Fibroblast of the aortic adventitia (primary cell): ENCODE measurements at places on chromosomes 3 and 15.
A peak's percentile ranks its signal among the peaks of the same experiment; 100 is the strongest.

DNA sequence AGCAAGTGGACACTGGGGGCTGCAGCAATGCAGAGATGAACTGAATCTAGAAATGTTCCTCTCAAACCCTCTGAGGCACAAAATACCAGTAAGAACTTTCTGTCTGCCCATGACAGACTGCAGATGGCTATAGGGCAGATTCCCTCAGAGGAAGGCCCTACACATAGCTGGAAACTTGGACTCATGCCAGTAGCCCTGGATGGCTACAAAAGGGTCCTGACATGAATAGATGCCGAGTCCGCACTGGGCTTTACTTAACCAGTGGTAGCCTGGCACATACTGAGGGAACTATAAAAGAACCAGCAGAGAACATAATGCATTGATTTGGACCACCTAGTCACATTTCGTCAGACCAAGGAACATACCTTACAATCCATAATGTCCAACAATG, 66.7 kb downstream of the C3orf80 start:
- no peak for DNase-seq

DNA sequence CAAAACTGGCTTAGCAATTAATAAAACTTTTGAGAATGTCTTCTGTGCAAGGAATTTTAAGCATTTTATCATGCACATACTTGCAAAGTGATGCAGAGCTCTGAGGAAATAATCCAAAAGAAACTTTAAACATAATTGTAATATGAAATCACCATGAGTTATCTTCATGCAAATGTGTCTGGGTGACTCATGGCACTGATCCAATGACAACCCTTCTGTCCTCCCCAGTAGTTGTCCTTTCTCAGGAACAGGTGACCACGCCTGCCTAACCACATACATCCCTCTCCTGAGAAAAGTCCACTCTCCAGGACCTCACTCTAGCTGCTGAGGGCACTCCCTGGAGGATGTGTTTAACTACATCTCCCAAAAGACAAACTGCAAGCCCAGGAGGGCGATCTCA, 530.6 kb upstream of the IL12A start:
- peak; percentile 89 for DNase-seq

DNA sequence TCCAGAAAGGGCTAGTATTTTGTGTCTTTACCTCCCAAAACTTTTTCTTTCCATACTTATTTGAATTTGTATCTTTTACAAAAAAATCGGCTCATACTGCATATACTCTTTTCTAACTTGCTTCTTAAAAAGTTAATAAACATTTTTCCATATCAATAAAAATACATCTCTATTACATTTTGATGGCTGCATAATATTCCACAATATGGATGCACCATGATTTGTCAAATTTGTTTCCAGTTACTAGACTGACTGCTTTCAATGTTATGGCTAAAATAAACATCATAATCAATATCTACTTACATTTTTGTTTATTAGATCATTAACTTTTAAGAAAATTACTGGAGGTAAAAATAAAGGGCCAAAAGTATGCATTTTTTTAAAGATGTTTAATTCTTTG, 121.7 kb downstream of the MEIS2 start:
- no peak for DNase-seq

- DNase-seq: peak; percentile 23
Measured at GRCh38 chr15:95715116-95715903, 615.2 kb upstream of the NR2F2 start.

DNA sequence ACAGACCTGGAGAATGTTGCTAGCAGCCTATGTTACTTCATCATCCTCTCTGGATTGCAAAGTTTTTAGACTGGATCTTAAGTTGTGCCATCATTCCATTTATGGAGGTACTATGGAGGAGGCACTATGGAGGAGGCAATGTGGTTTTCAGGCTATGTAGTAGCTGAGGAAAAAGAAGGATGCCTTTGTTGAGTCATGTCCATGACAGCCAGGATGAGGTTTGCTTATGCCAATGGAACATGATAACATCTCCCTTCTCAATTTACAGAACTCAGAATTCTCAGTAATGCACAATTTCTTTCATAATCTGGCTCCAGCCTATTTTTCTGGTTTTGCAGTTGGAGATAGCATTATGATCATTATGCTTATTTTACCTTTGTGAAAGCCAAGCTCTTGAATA, 65.9 kb upstream of the TMEM108 start:
- no peak for DNase-seq

DNA sequence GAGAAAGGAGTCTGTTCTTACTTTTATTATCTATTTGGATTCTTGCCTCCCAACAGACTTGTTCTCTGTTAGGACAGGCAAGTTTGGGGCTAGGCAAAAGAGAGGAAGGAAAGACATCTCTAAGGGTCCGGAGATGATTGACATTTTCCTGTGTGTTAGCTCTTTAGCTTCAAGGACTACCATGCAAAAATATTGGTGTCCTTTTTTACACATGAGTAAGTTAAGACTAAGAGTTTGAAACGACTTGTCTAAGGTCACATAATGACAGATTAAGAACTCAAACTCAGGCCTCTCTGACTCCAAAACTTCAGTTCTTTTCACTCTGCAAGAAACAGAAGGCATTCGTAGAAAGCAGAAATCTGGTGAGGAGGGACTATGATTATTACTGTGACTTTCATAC, 5.9 kb downstream of the LMCD1 start:
- DNase-seq: no peak

- DNase-seq: no peak
Measured at GRCh38 chr3:9743548-9743947, 6.2 kb upstream of the OGG1 start.

DNA sequence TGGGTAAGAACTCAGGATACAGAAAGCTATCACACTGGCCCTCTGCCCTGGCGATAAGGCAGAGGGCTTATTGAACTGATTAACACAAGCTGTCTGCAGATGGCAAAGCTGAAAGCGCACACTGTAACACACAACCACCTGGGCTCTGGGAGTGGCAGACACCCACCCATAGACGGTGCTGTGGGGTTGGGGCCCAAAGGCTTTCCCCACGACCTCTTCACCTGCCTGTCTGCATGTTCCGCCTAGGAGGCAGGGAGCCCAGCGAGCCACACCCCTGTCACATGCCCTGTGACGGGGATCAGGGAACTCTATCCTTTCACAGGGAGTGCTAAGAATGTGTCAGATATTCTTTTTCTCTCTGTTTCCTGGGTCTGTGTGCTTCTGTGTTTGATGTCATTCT, 12.1 kb upstream of the TFG start:
- DNase-seq: no peak

DNA sequence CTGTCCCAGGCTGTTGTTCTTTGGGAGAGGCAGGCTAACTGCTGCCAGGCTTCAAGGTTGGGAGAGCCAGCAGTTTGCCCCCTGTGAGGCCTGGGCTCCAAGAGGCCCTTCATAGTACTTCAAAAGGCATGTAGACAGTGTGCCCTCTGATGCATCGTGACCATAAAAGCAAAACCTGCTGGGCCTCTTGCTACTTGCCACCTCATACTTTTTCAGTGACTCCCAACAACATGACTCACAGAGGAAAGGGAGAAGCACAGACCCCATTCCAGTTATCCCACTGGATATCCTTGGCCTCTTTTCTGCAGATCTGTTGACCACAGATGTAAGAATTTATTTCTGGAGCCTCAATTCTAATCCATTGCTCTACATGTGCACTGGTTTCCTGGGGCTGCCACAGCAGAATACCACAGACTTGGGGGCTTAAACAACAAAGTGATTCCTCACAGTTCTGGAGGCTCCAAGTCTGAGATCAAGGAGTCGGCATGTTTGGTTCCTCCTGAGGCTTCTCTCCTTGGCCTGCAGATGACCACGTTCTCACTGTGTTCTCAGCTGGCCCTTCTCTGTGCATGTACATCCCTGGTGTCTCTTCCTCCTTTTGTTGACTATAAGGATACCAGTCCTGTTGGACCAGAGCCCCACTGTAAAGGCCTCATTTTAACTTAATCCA, 8.9 kb upstream of the NSMCE3 start:
- DNase-seq: peak; percentile 75

DNA sequence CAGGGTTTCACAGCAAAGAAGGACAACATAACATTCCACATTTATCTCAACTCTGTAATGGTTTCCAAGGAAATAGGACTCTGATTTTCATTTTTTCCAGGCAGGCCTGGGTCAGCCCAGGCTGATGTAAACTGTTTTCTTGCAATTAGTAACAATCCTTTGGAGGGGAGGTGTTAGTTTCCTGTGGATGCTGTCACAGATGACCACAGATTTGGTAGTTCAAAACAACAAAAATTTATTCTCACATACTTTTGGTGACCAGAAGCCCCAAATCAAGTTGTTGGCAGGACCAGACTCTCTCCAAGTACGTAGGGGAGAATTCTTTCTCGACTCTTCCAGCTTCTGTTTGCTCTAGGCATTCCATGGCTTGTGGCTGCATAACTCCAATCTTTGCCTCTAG, 88.0 kb downstream of the EDEM1 start:
- peak; percentile 4 for DNase-seq

- no peak for DNase-seq
Measured at GRCh38 chr15:67548862-67549651, 6.6 kb downstream of the MAP2K5 start.

DNA sequence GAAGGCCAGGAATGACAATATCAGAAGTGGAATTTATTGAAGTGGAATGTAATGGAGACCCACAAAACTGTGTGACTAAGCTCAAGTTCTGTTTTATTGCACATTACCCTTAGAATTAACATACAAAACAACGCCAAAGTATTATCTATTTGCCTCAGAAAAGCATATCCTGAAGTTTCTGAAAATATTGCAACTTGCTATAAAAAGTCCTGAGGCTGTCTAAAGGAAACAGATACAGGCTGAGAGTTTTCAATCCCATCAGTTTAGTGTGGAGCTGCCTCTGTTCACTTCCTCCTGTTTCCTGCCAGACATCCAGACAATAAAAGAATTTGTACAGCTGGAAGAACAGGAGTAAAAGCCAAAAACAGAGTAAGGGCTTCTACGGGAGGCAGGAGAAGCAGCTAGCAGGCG, 108.8 kb downstream of the FBN1 start:
- peak; percentile 84 for DNase-seq

DNA sequence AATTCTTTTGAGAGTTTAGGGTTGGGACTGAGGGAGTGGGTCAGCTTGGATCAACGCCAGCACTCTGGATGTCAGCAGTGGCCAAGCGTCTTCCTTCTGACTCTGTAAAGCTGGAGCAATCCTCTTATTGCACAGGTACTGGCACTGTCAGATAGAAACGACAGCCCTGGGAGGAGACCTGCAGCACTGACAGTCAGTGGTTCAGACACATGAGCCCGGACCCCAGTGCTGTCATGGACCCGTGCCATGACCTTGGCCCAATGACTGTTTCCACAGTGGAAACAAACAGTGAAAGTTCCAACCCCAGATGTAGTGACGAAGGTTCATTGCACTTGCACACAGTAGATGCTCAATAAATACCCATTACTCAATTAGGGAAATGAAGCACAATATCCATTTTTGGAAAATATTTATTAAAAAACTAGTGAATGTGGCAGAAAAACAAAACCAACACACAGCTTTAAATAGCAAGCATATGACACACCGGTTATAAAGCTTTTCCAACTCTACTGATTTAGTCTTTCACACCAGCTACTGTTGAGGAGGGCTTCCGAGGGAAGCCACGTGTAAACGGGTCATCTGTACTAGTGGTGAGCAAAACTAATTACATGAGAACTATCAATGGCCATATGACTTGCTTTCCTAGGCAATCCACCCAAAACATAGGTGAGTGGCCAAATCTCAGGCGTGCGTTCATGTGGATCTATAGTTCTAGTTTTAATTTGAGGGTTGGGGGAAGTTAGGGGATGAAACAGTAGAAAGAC, 22.1 kb downstream of the SIAH2 start:
- no peak for DNase-seq

DNA sequence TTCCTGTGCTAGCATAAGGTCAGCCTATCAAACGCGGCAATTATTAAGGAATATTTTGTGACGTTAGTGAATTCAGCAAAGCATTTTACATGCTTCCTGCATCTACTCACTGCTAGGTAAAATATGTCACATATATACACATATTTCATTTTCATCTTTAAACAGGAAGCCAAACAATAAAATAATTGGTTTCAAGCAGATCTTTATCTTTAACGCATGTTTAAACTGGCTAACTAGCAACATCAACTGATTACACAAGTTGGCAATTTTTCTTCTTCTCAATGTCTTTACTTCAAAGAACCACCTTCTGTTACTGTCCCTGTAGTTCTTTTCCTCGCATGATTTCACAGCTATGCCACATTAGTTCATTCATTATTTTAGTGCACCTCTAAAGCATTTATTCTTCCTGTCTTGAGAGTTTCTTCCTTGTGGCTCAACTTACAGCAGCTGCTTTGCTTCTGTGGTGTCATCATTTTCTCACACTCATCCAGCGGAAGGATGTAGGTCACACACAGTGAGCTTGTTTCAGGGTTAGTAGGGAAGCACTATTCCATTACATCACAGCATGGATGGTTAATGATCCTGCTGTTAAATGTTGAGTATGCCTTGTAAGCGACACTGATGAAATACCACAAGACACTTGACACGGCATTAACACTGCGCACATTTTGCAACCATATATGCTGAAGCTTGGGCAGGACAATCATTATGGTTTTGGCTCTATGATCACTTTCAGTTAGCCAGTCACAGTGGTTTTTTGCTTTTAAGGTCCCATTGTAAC, 2.3 kb upstream of the BCHE start:
- DNase-seq: no peak

GRCh38 chr3:49668861-49669260, 5.3 kb upstream of the APEH start:
- DNase-seq: peak; percentile 36

GRCh38 chr3:20190991-20191390, 5.0 kb upstream of the SGO1 start:
- DNase-seq: no peak

GRCh38 chr15:71730277-71731144, 79.8 kb upstream of the NR2E3 start:
- DNase-seq: peak; percentile 86

- no peak for DNase-seq
Measured at GRCh38 chr15:59738676-59739075, 49.6 kb upstream of the BNIP2 start.

DNA sequence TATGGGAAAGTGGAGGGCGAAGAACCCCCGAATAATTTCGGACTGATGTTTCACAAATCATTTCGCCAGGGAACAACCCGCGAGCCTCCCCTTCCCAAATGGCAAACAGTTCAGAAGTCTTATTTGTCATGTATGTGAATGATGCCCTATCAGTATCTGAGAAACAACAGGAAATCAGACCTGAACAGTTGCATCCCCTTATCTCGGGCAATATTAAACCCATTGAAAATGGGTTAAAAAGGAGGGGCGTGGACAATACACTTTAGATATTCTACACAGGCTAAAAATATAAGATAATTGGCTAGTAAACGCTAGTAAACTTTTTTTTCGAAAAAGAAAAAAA, 1003.3 kb upstream of the NR2F2 start:
- no peak for DNase-seq

GRCh38 chr15:67937153-67937761, 97.4 kb upstream of the RNU6-1 start:
- no peak for DNase-seq

- DNase-seq: peak; percentile 15
Measured at GRCh38 chr3:45929042-45929679, 14.1 kb upstream of the CXCR6 start.

GRCh38 chr3:139671863-139672646, 5.7 kb downstream of the NMNAT3 start:
- DNase-seq: no peak
